Kidney glomerular epithelial cell (primary cell): ENCODE measurements at places on chromosomes 7 and 10.

DNA sequence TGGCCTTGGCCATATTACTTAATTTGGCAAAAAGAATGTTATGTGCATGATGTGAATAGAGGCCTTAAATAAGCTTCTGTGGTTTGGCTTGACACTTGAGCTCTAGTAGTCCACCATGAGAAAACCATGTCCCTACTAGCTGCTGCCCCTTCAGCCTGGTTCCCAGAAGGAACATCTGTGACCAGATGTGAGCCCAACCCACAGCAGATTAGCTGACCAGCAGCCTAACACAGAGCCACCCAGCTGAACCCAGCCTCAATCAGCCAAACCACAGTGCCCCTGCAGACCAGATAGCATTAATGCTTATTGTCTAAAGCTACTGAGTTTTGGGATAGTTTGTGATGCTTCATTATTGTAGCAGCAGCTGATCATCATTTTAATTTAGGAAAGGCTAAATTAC lies 16.6 kb downstream of the JAZF1 start:
- no peak for DNase-seq

- DNase-seq = no peak
These were observed 380.7 kb upstream of the SHH start for GRCh38 chr7:156192921-156193320.

DNA sequence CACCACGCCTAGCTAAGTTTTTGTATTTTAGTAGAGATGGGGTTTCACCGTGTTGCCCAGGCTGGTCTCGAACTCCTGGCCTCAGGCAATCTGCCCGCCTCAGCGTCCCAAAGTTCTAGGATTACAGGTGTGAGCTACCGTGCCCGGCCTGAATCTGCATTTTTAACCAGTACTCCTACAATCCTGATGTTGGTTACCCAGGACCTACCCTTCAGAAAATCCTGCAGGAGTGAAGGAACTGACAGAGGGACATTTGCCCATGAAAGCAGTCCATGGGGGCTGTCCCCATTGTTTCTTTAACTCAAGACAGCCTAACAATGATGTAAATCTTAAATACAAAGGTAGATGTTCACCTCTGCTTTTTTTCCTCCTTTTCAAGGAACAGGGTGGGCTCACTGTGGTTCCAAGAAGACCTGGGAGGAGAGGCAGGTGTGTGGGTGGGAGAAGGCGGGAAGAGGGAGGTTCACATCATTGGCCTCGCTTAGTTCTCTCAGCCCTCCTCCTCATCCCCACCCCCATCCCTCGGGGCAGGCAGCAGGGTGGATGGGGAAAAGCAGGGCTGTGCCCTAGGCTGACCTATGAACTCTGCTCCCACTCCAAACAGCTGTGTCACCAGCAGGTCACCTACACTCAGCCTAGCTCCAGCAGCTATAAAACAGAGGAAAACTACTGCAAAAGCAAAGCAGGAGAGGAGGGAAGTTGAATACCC lies 13.5 kb downstream of the LRRC20 start:
- no peak for DNase-seq

- DNase-seq = no peak
These were observed 1138.6 kb upstream of the SORCS1 start for GRCh38 chr10:108303149-108303548.

GRCh38 chr7:142886866-142887265 lies 1.3 kb upstream of the TRPV6 start:
- DNase-seq = no peak

GRCh38 chr7:5477723-5478531 lies 54.3 kb upstream of the TNRC18 start:
- no peak for DNase-seq

DNA sequence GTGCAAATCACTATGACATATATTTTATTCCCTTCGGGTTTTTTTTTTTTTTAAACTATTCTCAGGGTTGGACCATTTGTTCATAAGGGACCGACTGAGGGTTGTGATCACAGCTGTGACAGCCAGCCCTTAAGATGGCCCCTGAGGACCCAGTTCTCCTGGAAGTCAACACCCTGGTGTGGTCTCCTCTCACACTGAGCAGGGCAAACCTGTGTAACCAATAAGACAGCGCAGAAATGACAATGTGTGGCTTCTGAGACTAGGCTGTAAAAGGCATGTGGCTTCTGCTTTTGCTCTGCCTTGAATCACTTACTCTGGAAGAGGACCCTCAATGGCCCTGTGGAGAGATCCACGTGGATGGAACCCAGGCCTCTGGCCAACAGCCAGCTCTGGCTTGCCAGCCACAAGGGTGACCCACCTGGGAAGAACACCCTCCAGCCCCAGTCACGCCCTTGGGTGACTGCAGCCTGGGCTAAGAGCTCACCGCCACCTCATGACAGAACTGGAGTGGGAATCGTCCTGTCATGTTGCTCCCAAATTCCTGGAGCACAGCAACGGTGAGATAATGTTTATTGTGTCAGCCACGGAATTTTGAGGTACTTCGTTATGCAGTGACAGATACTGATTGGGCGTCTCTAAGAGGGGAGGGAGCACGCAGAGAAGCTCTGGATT lies 127.1 kb downstream of the CLEC2L start:
- DNase-seq = peak; percentile 21

GRCh38 chr10:121681997-121682687 lies 83.9 kb upstream of the FGFR2 start:
- DNase-seq = no peak

- DNase-seq = no peak
These were observed 131.2 kb upstream of the UNC5B start for GRCh38 chr10:71081229-71081560.

- no peak for DNase-seq
These were observed 37.7 kb upstream of the MAP3K8 start for GRCh38 chr10:30396293-30396692.

GRCh38 chr10:8659982-8660381 lies 605.5 kb downstream of the GATA3 start:
- no peak for DNase-seq
